ENCODE measurements at places on chromosomes 12 and 14.

GRCh38 chr14:32343926-32344430 lies 14.9 kb downstream of the AKAP6 start:
- DNase-seq, result no peak

- DNase-seq, result no peak
Measured at GRCh38 chr14:75279153-75279762, 630 bp downstream of the FOS start.

GRCh38 chr14:104357689-104358527 lies 219.5 kb downstream of the KIF26A start:
- no peak for DNase-seq

DNA sequence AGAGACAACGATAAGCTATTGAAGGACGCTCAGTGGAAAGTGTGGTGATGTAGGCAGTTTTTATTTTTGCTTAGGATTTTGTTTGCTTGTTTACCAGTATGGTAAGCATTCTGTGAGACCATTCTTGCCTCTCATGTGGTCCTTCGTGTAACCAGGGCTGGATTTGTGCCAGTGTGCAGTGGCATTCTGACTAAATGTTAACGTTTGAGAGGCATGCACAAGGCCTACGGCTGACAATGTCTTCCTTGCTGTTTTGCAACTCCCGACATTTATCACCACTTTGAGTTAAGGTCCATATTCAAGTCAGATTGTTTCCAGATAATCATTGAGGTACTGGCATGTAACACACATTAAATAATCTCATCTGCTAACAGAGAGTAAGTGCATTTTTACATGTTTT lies 102.3 kb upstream of the BCAT1 start:
- no peak for DNase-seq

DNA sequence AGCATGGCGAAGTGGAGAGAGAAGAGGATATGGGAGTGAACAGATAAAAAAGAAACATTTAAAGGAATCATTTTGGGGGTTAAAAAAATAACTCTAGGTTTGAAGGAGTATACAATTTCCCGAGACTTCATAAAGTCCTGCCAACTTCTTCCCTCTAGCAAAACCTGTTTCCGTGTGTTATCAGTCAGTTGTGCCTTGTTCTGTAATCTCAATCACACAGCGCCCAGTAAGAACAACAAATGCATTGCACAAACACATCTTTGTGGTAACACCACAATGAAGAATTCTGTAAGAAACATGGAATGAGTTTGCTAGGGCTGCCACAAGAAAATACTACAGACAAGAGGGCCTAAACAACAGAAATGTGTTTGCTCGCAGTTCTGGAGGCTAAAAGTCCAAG lies 144.7 kb upstream of the FUT8 start:
- no peak for DNase-seq

GRCh38 chr14:33736299-33736825 lies 214.5 kb downstream of the EGLN3 start:
- DNase-seq, result no peak

GRCh38 chr12:128940974-128941373 lies 87.7 kb downstream of the GLT1D1 start:
- no peak for DNase-seq

DNA sequence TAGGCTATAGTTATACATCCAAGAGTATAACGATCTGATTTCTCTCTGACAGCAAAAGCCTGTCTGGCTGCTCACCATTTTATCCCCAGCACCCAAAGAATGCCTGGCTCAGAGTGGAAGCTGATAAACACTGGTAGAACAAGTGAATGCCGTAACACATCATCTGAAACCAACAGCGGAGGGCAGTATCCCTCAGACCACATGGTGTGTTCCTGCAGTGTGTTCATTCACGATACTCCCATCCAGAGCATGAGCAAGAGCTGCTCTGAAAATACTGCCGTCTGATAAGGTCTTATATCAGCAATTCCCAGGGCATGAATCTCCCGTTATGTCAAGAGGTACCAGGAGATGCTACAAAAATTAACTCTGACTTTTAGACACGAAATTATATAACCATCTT lies 95.9 kb downstream of the TTC7B start:
- no peak for DNase-seq

- no peak for DNase-seq
Measured at GRCh38 chr14:25108959-25109358, 59.0 kb upstream of the STXBP6 start.

DNA sequence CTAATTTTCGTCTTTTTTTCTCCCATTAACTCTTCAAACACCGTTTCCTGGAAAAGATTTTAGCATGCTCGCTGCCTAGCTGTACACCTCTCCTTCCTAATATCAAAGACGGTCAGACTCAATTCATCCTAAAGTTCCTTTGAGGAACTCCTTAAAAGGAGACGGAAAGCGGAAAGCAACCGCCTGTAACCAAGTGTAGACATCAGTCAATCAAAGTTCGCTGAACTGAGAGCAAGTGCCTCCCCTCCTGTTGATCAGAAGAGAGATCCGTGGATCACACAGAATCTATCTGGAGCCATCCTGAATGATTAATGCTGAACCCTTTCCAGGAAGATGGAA lies 412 bp upstream of the TEP1 start:
- DNase-seq, result no peak

DNA sequence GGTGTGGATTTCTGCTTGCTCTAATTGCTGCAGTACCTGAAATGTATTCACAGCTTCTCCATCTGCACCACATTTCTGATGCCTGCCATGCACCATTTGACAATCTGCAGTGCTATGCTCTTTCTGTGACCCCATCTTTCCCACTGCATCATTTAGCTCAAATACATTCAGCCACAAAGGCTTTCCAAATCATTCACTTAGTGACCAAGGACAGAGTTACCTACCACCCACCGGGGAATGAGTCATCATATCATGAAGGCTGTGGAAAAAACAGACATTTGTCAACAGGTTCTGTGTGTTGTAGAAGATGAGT lies 465.5 kb upstream of the ATP2B1 start:
- no peak for DNase-seq

- no peak for DNase-seq
Measured at GRCh38 chr12:128813392-128813791, 10.4 kb downstream of the SLC15A4 start.

- DNase-seq, result no peak
Measured at GRCh38 chr12:700016-700415, 36.8 kb upstream of the NINJ2 start.

- DNase-seq, result no peak
Measured at GRCh38 chr12:93624595-93625294, 52.3 kb downstream of the SOCS2 start.

- no peak for DNase-seq
Measured at GRCh38 chr12:57474430-57474829, 5.2 kb downstream of the ARHGAP9 start.

- no peak for DNase-seq
Measured at GRCh38 chr12:52689936-52690335, 9.7 kb upstream of the KRT1 start.

DNA sequence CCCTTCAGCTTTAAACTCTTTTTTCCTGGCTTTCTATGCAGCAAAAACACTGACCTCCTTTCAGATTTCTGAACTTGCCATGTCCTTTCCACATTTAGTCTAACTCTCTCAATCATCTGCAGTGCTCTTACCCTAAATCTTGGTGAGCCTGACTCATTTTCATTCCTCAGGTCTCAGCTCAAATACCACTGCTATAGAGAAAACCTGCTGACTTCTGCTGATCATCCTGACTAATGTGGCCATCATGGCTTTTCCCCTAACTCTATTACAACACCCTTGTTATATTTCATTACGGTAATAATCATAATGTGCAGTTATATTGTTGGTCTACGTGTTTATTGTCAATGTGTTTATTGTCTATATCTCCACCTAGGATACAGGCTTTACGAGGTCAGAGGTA lies 207.3 kb upstream of the OR4E1 start:
- DNase-seq, result no peak

DNA sequence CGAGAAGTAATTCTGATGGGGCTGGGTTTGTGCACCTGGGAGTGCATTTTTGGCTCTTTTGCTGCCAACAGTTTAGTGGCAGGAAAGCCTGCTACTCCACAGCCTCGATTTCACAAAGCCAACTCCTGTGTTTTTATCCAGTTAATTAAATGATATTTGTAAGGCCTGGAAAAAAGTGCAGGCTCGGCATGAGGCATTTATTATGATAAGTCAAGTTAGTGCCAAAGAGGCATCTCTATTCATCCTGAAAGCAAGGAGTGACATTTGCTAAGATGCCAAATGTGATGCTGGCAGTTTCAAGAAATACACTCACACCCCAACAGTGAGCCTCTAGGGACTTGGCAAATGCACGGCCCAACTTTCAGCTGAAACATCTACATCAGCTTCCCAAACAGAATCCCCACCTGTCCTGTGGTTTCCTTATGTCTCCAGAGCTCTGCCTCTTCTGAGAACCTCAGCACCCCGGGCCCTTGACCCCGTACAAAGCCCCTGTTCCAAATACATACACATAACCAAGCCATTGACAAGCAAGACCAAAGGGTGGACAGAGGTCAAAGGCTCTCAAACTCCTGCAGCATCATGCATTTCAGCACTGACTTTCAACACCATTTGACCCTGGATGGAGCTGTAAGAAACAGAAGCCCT lies 955.1 kb upstream of the TMEM132C start:
- DNase-seq, result no peak

- DNase-seq, result no peak
Measured at GRCh38 chr12:3445119-3445978, 45.7 kb upstream of the PRMT8 start.

GRCh38 chr14:93133464-93133863 lies 17.7 kb upstream of the ITPK1 start:
- DNase-seq, result no peak

- no peak for DNase-seq
Measured at GRCh38 chr14:90402016-90402415, 5.2 kb downstream of the CALM1 start.

- no peak for DNase-seq
Measured at GRCh38 chr12:19208456-19208855, 78.9 kb downstream of the PLEKHA5 start.

DNA sequence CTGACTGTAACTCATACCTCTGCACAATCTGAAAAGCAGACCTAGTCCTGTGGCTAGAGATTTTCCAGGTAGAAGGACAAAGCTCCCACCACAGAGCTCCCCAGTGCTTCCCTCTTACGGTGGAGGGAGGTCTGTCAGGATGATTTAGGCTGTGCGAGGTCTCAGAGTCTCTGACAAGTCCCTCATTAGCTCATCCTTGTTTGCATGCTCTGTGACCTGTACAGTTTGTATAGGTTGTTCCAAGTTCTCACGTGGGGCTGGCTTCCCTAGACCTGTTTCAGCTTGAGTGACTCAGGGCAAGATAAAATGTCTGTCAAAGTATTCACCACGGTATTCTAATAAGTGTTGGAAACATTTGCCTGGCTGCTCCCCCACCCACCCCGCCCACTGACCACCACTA lies 34.8 kb downstream of the ASCL1 start:
- DNase-seq, result no peak

DNA sequence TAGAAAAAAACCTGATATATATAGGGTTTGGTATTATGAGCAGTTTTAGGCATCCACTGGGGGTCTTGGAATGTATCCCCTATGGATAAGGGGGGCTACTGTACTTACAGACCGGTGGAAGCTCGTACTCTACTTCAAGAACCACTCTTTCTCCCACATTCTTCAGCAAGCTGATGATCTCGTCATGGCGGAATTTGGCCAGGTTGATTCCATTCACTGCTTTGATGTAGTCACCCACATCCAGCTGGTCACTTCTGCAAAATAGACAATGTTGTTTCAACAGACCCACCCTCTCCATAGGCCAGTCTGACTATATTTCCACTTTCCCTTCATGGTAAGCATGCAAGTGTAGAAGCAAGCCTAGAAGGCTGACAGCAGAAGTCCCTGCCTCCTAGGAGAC lies 139.9 kb downstream of the GRIP1 start:
- DNase-seq, result no peak

DNA sequence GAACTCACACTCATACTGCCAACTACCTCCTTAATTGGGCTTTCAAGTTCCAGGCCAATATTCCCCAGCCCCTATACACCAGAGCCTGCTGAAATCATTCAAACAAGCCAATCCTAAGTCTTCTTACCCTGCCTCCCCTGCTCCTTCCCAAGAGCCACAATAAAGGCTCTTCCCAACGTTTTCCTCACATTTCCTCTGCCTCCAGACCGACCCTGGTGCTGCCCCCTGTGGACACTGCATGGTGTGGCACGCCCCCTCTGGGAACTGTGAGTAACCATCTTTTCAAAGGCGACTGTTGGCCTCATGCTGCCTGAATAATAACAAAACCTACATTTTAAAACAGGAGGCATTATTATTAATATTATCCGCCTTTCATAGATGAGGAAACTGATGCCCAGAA lies 111.6 kb upstream of the NOS1 start:
- DNase-seq, result no peak

DNA sequence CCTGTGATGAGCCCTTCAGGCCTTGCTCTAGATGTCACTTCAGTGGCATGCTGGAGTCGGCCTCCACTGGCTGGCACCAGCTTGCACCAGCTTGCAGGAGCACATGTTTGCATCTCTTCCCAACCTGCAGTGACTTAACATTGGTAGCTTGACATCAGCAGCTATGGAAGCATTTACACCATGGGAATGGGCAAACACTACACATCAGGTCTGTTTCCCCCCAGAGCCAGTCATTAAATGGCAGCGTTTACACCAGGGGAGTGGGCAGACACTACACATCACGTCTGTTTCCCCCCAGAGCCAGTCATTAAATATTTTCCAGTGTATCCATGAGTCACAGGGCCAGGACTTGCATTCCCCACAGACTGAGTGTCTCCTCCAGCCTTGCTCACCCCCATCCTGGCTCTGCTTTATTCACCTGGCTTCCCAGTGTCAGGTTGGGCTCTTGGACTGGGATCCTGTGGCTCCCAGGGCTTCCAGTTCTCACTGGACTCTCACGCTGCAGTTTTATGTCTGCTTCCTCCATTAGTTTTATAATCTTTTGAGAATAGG lies 51.6 kb upstream of the VRK1 start:
- no peak for DNase-seq

GRCh38 chr14:67697006-67697405 lies 1.4 kb upstream of the RDH11 start:
- DNase-seq, result no peak

DNA sequence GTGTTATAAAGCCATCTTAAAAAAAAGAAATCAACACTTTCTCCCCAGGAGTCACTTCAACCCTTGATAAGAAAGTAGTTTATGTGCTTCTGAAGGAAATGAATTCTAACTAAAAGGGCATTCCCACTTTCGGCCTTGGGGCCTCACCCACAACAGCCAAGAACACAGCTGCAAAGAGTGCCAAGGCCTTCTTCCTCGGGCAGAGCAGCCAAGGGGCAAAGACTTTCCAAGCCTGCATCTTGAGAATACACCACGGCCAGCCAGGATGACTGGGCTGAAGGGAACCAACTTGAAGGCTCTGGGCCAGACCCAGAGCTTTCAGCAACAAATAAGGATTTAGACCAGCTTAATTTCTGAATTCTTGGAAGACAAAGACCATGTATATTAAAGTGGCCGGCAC lies 60.4 kb upstream of the FOXN3 start:
- DNase-seq, result no peak

- DNase-seq, result no peak
Measured at GRCh38 chr14:20327005-20327869, 5.8 kb downstream of the CCNB1IP1 start.

- DNase-seq, result no peak
Measured at GRCh38 chr14:64826845-64827244, 52.9 kb downstream of the SPTB start.

- no peak for DNase-seq
Measured at GRCh38 chr14:78902010-78902623, 731.9 kb downstream of the NRXN3 start.

- DNase-seq, result no peak
Measured at GRCh38 chr12:90216020-90216552, 507.4 kb upstream of the ATP2B1 start.

Measured in activated naive CD8-positive, alpha-beta T cell treated with anti-CD3 and anti-CD28 coated beads, Interleukin-2, amount 50 U/mL, for 16 hours (primary cell).